ENCODE measurements at places on chromosomes 13 and 19.

GRCh38 chr19:5984600-5984999 is 6.7 kb upstream of the RANBP3 start:
- DNase-seq: no peak

GRCh38 chr19:8526345-8527091 is 12.6 kb upstream of the ZNF414 start:
- peak; percentile 90 for DNase-seq

GRCh38 chr13:96992633-96993032 is 1.6 kb downstream of the OXGR1 start:
- DNase-seq: no peak

GRCh38 chr13:79628463-79628862 is 147.5 kb downstream of the NDFIP2 start:
- DNase-seq: no peak

- DNase-seq: no peak
Observed at GRCh38 chr13:23678795-23679194, 108.6 kb downstream of the TNFRSF19 start.

GRCh38 chr19:35757231-35757748 is 461 bp upstream of the HSPB6 start:
- no peak for DNase-seq

DNA sequence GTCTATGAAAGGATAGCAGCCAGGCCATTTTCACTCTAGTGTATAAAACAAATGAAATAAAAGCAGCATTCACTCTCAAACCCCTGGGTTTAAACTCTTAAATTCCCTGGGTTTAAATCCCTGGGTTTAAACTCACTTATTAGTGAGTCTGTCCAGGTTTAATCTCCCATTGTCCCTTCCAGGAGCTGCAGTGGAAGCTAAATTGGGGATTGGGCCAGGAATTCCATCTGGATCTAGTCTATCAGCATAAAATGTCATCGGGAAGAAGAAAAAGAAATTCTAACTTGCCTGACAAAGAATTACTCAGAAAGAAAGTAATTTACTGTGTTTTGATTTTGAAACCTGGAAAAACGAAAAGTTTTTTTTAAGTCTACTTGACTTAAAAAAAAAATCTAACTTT is 54.8 kb downstream of the FRY start:
- DNase-seq: no peak

DNA sequence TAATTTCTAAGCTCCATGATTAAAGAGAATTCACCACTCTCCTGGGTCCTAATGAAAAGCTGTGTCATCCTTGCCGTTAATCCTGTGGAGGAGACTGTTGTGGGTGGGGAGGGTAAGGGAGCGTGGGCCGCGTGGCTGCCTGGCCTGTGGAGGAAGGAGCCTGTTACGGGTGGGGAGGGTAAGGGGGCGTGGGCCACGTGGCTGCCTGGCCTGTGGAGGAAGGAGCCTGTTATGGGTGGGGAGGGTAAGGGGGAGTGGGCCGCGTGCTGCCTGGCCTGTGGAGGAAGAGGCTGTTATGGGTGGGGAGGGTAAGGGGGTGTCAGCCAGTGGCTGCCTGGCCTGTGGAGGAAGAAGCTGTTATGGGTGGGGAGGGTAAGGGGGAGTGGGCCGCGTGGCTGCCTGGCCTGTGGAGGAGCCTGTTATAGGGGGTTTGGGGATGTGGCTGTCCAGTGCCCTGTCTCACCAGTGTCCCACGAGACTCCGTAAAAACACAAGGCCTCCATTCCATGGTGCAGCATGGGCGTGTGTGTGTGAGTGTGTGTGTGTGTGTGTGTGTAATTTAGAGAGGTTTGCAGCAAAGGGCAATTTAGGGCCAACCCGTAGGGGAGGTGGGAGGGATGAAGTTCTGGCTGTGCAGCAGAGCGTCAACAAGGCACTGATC is 15.6 kb upstream of the DCUN1D2 start:
- DNase-seq: no peak

DNA sequence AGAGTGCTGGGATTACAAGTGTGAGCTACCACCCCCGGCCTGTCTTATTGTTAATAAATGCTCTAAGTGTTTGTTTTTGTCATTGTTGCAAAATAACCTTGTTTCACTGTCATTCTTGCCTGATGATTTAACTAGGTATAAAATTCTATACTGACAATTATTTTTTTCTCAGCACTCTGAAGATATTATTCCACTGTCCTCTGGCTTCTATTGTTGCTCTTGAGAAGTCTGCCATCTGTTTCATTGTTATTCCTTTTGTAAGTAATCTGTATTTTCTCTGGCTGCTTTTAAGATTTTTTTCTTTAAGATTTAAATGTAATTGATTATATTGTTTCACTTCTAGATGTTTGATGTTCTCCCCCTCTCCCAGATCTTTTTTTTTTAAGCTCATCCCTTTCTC is 17.6 kb downstream of the ZNF420 start:
- no peak for DNase-seq

DNA sequence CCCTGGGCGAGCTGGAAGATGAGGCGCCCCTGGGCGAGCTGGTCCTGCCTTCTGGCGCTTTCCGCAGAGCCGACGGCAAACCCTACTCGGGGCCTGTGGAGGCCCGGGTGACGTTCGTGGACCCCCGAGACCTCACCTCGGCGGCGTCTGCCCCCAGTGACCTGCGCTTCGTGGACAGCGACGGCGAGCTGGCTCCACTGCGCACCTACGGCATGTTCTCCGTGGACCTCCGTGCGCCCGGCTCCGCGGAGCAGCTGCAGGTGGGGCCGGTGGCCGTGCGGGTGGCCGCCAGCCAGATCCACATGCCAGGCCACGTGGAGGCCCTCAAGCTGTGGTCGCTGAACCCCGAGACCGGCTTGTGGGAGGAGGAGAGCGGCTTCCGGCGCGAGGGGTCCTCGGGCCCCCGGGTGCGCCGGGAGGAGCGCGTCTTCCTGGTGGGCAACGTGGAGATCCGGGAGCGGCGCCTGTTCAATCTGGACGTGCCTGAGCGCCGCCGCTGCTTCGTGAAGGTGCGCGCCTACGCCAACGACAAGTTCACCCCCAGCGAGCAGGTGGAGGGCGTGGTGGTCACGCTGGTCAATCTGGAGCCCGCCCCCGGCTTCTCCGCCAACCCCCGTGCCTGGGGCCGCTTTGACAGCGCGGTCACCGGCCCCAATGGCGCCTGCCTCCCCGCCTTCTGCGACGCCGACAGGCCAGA is 6.3 kb downstream of the CILP2 start:
- no peak for DNase-seq

DNA sequence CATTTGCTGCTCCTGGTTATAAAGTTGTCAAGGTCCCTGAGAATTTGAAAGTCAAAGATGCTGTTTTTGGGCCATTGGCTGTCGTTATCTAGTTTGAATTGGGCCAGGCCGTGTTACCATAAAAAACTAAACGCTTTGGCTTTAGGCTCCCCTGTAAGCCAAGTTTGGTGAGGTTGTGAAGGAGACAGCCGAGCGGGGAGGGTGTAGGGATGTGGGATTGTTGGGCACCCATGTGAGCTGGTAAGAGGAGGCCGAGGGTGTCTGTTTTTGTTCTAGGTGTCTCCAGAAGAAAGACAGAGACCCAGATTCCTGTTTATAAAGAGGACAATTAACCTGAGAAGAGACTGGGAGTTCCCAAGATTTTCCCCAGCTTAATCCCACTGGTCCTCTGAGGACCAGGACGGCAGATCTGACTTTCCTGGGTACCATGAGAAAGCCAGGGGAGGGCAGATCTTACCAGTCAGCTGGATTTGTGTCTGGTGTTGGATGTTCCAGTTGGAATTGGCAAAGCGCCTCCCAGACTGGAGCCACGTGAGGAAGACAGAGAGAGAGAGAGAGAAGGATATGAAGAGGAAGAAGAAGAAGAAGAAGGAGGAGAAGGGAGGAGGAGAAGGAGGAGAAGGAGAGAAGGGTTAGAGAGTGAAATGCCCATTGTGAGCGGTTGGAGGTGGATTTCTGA is 25.1 kb downstream of the TMEM255B start:
- no peak for DNase-seq

DNA sequence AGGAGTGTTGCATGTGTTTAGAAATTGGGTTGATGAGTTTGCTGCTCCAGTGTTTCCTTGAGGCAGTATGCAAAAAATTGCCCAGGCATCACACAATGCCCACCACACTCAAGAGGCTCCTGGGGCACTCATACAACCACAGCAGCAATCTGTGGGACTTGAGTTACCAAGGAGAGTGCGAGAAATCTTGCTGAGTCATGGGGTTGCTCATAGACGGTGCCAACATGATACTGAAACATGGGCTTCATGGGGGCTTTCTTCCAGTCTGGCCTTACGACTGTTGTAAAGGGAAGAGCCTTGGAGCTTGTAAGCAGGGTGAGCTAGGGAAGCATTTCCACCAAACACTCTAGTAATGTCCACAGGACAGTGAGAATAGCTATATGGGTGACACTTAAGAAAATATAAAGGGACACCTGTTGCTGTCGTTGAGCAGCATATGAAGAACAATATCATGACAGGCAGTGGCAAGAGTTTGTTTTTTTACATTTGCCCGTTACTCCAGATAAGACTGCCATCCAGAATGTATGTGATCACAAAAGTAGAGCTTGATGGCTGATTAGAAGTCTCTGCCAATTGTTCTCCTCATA is 1237.4 kb downstream of the UQCRFS1 start:
- no peak for DNase-seq

- DNase-seq: peak; percentile 70
Observed at GRCh38 chr19:8158411-8159074, 9.2 kb upstream of the FBN3 start.

DNA sequence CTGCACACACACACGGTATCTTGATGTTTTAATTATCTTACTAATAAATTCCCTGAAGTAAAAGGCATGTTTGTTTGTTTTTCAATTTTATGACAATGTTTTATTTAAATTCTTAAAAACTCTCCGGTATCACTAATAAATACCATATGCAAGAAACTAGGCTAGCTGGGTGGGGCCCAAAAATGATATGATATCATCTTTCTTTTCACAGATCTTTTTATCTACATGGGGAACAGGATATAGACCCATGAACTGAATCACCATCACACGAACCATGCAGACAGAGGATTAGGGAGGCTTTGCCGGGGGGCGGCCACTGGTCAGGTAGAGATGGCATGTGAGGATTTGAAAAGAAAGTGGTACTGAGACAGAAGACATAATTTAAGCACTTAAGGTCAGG is 266.4 kb downstream of the ENOX1 start:
- DNase-seq: no peak

GRCh38 chr13:27172495-27172842 is 858 bp upstream of the USP12 start:
- peak; percentile 14 for DNase-seq

DNA sequence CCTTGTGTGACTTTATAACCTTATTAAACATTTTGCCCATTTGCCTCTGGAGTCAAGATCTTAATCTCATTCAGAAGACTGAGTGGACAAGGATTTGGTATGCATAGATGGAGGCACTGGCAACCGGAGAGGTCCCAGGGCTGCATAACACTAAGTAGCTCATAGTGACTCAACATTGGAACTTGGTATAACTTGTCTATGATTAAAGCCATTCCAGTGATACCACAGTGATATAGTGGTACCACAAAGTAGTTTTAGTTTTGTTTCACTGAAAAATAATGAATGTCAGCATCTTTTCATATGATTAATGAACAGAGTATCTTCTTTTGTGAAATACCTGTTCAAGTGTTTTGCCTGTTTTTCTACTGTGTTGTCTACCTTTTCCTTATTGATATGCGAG is 26.4 kb downstream of the CDK8 start:
- no peak for DNase-seq

DNA sequence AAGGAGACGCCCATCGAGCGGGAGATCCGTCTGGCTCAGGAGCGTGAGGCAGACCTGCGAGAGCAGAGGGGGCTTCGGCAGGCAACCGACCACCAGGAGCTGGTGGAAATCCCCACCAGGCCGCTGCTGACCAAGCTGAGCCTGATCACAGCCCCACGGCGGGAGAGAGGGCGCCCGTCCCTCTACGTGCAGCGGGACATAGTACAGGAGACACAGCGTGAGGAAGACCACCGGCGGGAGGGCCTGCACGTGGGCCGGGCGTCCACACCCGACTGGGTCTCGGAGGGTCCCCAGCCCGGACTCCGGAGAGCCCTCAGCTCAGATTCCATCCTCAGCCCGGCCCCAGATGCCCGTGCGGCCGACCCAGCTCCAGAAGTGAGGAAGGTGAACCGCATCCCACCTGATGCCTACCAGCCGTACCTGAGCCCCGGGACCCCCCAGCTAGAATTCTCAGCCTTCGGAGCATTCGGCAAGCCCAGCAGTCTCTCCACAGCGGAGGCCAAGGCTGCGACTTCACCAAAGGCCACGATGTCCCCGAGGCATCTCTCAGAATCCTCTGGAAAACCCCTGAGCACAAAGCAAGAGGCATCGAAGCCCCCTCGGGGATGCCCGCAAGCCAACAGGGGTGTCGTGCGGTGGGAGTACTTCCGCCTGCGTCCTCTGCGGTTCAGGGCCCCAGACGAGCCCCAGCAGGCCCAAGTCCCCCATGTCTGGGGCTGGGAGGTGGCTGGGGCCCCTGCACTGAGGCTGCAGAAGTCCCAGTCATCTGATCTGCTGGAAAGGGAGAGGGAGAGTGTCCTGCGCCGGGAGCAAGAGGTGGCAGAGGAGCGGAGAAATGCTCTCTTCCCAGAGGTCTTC is 7.1 kb downstream of the MISP start:
- DNase-seq: no peak

GRCh38 chr13:49654011-49654410 is 25.7 kb downstream of the ARL11 start:
- DNase-seq: no peak

DNA sequence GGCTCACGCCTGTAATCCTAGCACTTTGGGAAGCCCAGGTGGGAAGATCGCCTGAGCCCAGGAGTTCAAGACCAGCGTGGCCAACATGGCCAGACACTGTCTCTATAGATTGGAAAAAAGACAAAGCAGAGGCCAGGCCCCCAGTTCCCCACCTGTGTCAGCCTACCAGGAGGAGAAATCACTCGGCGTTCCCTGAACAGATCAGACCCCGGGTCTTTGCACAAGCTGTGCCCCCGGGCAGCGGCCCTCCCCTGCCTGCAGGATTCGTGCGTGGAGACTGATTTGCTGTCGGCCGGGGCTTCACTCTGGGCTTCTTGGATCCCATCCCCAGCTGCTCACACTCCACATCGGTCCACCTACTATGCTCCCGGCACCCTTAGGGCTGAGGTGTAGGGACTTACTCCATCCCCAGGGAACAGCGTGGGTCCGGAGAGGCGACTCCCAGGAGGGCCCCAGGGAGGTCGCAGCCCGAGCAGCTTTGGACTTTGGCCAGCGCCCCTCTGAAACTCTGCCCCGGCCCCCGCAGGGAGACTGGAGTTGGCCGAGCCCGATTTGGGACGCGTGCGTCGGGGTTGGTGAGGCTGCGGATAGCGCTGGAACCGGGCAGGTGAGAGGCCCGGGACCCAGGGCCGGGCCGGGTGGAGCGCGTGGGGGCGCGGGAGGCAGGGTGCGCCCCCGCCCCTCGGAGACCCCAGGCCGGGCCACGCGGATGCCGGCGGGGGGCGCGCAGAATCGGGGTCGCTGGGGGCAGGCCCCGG is 515 bp upstream of the EFNA2 start:
- DNase-seq: no peak

- DNase-seq: no peak
Observed at GRCh38 chr13:113888701-113889330, 24.9 kb upstream of the GAS6 start.

DNA sequence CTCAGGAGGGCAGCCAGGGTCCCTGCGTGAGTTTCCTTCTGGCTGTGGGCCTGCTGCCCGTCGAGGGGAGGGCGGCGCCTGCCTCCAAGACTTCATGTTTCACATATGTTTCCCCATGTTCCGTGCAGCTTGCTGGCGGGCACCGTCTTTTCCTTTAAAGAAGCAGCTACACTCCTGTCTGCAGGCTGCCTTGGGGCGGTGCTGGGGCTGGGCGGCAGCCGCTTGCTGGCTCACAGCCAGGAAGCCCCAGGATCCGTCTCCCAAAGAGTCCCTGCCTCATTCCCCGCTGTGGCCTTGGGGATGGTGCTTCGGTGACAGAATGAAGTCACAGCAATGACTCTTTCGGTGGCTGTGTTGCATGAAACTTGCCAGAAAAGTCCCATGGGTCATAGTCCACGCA is 24.9 kb downstream of the PIAS4 start:
- no peak for DNase-seq

Data from LoVo (cell line).